Brain microvascular endothelial cell (primary cell): ENCODE measurements at places on chromosomes 16 and 17.
A peak's percentile ranks its signal among the peaks of the same experiment; 100 is the strongest.

DNA sequence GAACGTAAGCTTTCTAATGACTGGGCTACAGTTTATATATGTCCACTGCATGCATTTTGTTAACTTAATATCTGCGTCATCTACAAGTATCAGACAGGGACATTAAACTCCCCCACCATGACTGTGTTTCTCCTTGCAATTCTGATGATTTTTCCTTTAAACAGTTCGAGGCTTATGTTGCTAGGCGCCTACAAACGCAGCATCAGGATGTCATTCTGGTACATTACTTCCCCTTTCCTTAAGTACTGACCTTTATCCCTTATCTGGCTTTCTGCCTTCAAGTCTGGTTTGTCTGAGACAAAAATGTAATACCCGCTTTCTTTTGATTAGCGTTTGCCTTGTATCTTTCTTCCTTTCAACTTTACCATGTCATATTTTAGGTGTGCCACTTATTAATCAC lies 362.4 kb downstream of the SLC39A11 start:
- no peak for DNase-seq

- DNase-seq: no peak
These were observed 11.9 kb downstream of the MAPT start for GRCh38 chr17:45906237-45906636.

DNA sequence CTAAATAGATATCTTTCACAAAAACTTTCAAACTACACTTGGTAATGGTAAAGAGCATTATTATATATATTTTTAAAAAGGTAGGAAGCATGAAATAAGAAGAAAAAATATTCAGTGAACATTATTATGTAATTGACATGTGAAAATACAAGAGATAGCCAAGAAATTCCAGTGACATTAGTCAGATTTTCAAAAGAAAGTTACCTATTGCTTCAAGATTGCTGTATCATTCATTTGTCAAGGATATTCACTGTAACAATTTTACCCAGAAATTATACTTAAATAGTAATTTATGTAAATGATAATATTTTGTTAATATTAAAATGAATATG lies 350.2 kb downstream of the KIF2B start:
- no peak for DNase-seq

GRCh38 chr17:16286009-16286946 lies 67.0 kb downstream of the CENPV start:
- peak; percentile 98 for DNase-seq

DNA sequence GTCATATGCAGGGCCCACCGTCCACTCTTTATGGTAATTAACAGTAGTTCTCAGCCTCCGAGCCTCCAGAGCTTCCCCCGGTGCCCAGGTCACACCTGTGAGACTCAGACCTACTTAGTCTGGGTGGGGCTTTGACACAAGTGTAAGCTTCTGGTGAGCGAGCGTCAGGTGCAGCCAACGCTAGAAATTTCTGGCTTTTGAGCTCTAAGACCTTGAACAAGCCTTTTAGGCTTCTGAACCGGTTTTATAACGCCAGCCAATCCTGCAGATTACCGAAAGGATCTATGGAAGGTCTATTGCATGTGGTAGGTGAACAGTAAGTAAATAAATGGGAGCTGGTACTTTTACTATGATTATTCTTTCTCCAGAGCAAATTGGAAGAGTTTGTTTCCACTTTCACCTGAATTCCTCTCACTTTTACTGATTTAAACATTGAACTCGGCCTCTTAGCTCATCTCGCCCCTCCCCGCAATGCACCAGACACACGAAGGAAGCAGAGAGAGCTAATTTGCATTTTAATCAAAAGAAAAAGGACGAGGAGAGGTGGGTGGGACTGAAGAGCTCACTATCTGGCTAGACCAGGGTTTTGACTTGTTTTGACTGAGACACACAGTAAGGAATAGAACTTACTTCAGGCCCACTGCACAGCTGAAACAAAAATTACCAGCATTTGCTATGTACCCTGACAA lies 47.1 kb downstream of the ABAT start:
- DNase-seq: no peak

DNA sequence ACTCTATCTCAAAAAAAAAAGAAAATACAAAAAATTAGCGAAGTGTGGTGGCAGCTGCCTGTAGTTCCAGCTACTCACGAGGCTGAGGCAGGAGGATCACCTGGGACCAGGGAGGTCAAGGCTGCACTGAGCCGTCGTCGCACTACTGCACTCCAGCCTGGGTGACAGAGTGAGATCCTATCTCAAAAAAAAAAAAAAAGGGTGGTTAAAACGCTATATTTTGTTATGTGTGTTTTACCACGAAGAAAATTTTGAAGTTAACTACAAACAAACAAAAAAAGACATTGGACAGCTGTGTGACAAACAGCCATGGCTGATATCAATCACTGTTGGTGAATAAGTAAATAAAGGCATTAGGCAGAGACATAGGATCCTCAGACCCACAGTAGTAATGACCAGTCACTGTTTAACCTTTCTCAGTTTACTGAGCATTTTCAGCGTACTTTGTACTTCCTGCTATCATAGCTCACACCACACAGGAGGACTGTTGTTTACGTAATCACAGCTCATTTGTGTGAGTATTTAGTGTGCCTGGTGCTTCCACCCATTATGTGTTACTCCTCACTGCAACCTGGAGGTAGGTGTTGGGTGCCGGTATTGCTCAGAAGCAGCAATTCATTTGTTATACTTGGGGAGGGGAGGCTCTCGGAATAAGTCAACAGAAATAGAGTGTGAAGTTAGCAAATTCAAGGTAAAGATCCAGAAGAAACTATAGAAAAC lies 55.4 kb downstream of the COPRS start:
- DNase-seq: no peak

DNA sequence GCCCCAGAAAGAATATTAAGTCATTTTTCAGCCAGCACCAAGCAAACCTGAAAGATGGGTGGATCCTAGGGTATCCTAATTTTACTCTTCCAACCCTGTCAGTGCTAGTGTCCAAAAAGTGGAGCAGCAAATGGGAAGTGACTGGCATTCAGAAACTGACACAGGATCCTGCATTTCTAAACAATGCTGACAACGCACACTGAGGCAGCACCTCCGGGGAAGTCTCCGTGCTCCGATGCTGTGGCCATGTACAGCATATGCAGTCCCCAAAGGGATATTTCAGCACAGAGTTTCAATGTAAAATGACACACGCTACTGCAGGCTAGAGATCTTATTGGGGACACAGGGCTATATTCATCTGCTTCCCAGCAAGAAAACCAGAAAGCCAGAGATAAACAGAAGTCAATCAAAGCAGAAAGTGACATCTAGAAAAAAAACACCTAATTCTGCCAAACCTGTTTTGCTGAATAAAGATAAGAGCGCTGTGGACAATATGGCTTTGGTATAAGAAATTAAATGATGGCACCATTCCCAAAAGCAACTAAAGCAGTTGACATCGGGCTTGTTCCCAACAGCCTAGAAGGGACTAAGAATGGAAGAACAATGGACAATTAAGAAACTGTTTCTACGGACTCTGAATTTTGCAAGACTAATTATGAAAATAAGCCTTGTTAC lies 17.3 kb downstream of the XYLT1 start:
- DNase-seq: no peak

- DNase-seq: no peak
These were observed 12.5 kb downstream of the C17orf78 start for GRCh38 chr17:37388266-37388665.

DNA sequence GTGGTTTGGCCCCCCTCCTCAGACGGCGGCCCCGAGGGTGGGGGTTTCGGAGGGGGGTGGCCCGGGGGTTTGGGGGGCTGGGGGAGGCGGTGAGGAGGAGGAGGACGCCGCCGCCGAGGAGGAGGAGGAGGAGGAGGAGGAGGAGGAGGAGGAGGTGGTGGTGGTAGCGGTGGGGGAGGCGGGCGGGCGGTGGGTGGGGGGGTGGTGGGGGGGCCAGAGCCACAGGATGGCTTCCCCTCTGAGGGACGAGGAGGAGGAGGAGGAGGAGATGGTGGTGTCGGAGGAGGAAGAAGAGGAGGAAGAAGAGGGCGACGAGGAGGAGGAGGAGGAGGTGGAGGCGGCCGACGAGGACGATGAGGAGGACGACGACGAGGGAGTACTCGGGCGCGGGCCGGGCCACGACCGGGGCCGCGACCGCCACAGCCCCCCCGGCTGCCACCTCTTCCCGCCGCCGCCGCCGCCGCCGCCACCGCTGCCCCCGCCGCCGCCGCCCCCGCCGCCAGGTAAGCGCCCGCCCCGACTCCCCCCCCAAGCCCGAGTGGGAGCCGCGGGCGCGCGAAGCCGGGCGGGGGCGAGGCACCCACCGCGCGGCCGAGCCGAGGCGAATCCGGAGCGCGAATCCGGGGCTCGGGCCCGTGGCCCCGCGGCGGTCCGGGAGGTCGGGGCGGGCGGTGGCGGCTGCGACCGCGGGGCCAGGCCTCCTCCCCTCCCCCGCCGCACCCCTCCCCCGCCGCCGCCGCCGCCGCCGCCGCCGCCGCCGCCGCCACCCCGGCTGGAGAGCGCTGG lies 3.8 kb upstream of the CHD3 start:
- no peak for DNase-seq

DNA sequence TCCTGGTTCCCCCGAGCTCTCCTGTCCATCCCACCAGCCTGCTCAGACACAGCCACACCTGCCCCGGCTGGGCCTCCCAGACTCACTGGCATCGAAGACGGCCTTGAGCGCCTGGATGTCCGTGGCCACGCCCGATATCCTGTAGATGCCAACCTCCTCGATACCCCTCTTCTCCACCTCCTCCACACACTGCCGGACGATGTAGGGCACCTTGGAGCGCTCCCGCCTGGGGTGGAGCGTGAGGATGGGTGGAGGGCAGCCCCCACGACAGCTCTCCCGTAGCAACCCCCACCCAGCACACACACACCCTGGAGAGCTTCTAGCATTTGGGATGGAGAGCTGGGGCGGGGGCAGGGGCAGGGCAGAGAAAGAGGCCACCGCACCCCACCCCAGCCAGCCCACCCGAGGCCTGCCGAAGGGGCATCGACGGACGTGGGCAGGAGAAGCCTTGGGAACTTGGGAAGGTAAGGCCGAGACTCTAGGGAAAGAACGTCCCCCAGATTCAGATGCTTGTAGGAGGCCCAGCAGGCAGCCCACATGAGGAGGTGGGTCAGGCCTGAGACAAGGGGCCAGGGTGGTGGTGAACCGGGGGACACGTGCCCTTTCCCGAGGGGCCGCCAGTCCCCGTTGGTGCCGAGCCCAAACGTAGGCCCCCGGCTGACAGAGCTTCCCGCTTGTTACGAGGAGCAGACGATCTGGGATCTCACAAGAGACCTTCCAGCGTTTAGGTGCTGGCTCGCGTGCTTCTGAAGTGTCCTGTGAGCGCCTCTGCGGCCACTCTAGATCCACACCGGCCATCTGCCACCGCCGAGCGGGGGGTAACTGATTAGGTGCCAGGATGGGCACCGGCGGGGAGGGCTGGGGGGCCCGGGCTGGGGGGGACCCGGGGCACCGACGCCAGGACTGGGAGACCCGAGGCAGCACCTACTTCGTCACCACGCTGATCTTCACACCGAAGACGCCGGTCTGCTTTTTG lies 15.1 kb downstream of the TIMM22 start:
- DNase-seq: no peak

DNA sequence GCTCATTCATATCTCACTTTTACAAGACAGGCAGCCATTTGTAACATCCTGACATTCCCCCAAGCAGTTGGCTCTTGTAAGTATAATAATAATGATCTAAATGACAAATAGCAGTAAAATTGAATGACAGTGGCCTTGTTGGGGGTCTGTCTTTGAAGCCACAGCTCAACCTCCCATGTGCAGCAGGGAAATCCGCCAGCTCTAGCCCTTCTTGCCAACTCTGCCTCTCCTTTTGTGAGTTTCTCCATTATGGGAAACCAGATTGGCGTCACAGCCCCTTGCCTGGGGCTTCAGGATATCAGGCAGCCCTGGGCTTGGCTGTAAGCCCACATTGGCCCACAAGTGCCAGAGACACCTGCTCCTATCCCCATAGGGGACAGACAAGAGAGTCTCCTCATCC lies 70.4 kb upstream of the CACNG5 start:
- DNase-seq: no peak

GRCh38 chr16:66298571-66299120 lies 67.8 kb upstream of the CDH5 start:
- no peak for DNase-seq

- DNase-seq: no peak
These were observed 1.4 kb downstream of the GIT1 start for GRCh38 chr17:29588017-29588561.

- DNase-seq: no peak
These were observed 44.6 kb downstream of the MARVELD3 start for GRCh38 chr16:71670537-71670936.

GRCh38 chr16:72658888-72659717 lies 388.8 kb downstream of the ZFHX3 start:
- DNase-seq: no peak
